Psoas muscle (tissue), 8 donors: ENCODE measurements at places on chromosomes 1 and 21. TPM values are rescaled to one million over a fixed set of nuclear protein-coding genes. Genes with fewer than 3 reads are reported as not detected.

- no peaks in the 10 kb centered on the region for H3K36me3 ChIP-seq
- H3K4me3 ChIP-seq = peak overlapping the region; percentile 91
- H3K4me1 ChIP-seq = peaks cover 39% of the 10 kb centered on the region
- H3K27me3 ChIP-seq = no peaks in the 10 kb centered on the region
These were observed 491 bp upstream of the RAP1A start for GRCh38 chr1:111618961-111619634.

DNA sequence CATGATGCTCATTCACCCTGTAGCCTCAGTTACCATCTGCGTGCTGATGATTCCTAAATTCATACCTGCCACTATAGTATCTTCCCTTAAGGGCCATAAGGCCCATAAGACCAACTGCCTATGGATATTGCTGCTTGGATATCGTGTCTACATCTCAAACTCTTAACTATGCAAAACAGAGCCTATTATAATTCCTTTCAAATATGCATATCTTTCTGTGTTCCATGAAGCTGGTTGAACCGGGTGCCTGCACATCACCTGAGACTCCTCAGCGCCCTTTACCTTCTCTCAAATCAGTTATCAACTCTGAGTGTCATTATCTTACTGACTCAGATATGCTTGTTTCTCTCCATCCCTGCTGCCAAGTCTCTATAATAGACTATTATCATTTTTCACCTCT is 311.2 kb downstream of the PAPPA2 start:
- H3K4me1 ChIP-seq = no peaks in the 10 kb centered on the region
- no peak overlapping the region for H3K27ac ChIP-seq
- no peak overlapping the region for H3K4me3 ChIP-seq
- H3K27me3 ChIP-seq = no peaks in the 10 kb centered on the region

DNA sequence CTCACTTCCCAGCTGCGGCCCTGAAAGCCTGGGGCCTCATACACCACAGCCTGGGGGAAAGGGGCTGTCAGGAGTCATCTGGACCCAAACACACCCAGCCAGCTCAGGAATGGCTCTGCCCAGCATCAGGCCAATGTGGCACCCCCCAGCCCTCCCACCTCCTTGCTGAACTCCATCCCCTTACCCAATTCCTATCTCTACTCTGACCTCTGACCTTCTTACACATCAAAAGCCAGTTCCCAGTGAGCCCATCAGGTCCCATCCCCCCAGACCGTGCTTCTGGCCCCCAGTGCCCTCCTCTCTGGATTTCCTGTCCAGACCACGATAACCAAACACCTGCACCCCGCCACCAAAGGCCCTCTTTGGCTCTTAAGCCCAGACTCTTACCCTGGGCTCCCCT is 16.3 kb downstream of the CRYBG2 start:
- H3K27ac ChIP-seq = no peak overlapping the region
- H3K4me3 ChIP-seq = no peak overlapping the region
- peaks cover 9% of the 10 kb centered on the region for H3K4me1 ChIP-seq
- DNase-seq = no peak

- no peaks in the 10 kb centered on the region for H3K27me3 ChIP-seq
- peak overlapping the region; percentile 0 for H3K4me3 ChIP-seq
- peak overlapping the region; percentile 62 for H3K27ac ChIP-seq
- peaks cover 41% of the 10 kb centered on the region for H3K4me1 ChIP-seq
- no peaks in the 10 kb centered on the region for H3K36me3 ChIP-seq
These were observed 36.3 kb upstream of the RWDD3 start for GRCh38 chr1:95197616-95198252.

- DNase-seq = no peak
- no peak overlapping the region for H3K27ac ChIP-seq
- no peaks in the 10 kb centered on the region for H3K36me3 ChIP-seq
- no peak overlapping the region for H3K4me3 ChIP-seq
- H3K4me1 ChIP-seq = no peaks in the 10 kb centered on the region
These were observed 166.2 kb downstream of the URB2 start for GRCh38 chr1:229792012-229792975.

Gene CFHR4
- not detected for polyA plus RNA-seq

Gene TNFAIP8L2
- polyA plus RNA-seq = 1.1 TPM

Gene PROK1
- polyA plus RNA-seq = 0.23 TPM

GRCh38 chr1:113963281-113963906 is 15.9 kb upstream of the OLFML3 start:
- no peaks in the 10 kb centered on the region for H3K27me3 ChIP-seq
- DNase-seq = no peak
- no peak overlapping the region for H3K27ac ChIP-seq
- no peak overlapping the region for H3K4me3 ChIP-seq

DNA sequence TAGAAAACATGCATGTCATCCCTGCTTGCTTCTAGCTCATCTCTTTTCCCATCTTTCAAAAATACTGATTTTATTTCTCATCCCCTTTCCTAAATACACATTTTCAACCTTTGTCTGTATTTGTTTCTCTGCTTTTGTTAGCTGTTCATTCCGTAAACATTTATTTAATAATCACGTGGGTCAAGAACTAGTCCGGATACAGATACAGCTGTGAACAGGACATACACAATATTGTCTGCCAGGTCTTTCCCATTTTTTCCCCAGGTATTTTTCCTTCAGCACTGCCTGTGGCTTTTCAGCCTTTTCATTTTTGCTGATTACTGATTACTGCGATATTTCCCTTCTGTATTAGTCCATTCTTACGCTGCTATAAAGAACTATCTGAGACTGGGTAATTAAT is 5.7 kb downstream of the PER3 start:
- no peaks in the 10 kb centered on the region for H3K27me3 ChIP-seq
- H3K4me1 ChIP-seq = peaks cover 14% of the 10 kb centered on the region
- DNase-seq = no peak
- peaks cover 95% of the 10 kb centered on the region for H3K36me3 ChIP-seq
- no peak overlapping the region for H3K27ac ChIP-seq

- H3K4me3 ChIP-seq = no peak overlapping the region
- no peak for DNase-seq
- no peak overlapping the region for H3K27ac ChIP-seq
- no peaks in the 10 kb centered on the region for H3K27me3 ChIP-seq
- no peaks in the 10 kb centered on the region for H3K36me3 ChIP-seq
- peaks cover 16% of the 10 kb centered on the region for H3K4me1 ChIP-seq
These were observed 141.8 kb upstream of the KCNE2 start for GRCh38 chr21:34222031-34222335.

GRCh38 chr1:34906756-34907155 is 22.7 kb downstream of the DLGAP3 start:
- H3K27me3 ChIP-seq = peaks cover 6% of the 10 kb centered on the region
- H3K4me1 ChIP-seq = no peaks in the 10 kb centered on the region
- no peak for DNase-seq

GRCh38 chr1:120133228-120133927 is 42.9 kb downstream of the SEC22B start:
- H3K36me3 ChIP-seq = no peaks in the 10 kb centered on the region
- H3K27me3 ChIP-seq = no peaks in the 10 kb centered on the region
- H3K4me3 ChIP-seq = no peak overlapping the region

Gene ZBTB48
- polyA plus RNA-seq = 9.7 TPM

Gene PTGER3
- polyA plus RNA-seq = 0.68 TPM

DNA sequence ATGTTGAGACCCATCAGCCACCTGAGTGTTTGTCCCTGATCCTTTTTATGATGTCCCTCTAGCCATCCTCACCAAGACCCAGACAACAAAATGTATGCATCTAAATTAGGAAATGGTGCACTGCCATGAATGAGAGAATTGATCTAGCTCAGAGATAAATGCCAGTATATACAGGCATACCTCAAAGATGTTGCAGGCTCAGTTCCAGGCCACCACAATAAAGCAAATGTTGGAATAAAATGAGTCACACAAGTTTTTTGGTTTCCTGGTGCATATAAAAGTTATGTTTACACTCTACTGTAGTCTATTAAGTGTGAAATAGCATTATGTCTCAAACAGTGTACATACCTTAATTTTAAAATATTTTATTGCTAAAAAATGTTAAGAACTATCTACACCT is 63.9 kb downstream of the CHIA start:
- no peaks in the 10 kb centered on the region for H3K4me1 ChIP-seq
- no peaks in the 10 kb centered on the region for H3K36me3 ChIP-seq
- no peak overlapping the region for H3K27ac ChIP-seq

DNA sequence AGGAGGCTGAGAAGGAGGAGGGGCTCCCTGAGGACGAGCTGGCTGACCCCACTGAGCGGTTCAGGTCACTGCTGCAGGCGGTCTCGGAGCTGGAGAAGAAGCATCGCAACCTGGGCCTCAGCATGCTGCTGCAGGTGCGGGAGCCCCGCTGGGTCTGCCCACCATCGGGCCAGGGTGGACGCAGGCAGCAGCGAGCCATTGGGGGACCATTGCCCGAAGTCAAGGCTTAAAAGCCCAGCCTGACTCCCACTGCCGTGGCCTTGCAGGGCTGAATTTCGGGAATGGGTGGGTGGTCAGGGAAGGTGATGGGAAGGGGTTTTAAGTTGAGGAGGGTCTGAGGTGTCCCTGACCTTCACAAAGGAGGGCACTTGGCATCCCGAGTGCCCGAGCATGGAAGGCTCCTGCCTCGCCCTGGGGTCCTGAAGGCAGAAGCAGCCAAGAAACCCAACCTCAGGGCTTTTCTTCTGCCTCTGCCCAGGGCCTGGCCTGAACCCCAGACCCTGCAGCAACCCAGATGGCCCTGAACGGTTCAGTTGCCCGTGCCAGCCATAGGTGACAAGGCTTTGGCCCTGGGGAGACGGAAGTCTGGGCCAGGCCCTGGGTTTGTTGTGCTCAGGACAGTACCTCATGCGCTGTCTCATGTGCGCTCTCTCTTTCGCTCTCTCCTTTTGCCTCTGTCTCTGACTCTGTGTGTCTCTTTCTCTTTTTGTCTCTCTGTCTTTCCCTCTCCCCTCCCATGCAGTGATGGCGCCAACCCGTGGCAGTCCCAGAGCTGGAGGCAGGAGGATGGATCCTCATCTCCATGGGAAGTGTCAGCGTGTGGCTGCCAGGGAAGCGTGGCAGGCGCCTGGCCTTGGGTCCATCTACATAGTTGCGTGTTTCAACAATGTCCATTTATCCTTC is 6.2 kb downstream of the RNF187 start:
- DNase-seq = no peak
- no peaks in the 10 kb centered on the region for H3K27me3 ChIP-seq
- H3K4me3 ChIP-seq = no peak overlapping the region
- H3K27ac ChIP-seq = no peak overlapping the region
- peaks cover 59% of the 10 kb centered on the region for H3K36me3 ChIP-seq

DNA sequence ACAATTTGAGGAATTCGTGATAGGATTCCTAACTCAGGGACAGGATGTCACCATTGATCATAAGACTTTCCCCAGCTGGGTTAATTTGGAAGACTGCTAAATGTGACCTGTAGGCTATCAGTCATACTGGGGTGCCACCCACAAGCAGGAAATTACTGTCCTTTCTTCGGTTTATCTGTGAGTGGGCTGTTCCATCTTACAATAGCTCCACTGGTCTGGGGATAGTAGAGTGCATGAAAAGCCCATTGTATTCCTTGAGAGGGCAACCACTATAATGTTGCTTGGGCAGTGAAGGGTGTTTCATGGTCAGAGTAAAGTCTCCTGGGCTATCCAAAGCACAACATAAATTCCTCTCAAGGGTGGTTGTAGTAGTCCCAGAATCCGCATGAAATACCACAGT is 1523.0 kb upstream of the B3GALT2 start:
- no peaks in the 10 kb centered on the region for H3K27me3 ChIP-seq
- DNase-seq = no peak
- no peaks in the 10 kb centered on the region for H3K4me1 ChIP-seq
- no peak overlapping the region for H3K4me3 ChIP-seq
- H3K27ac ChIP-seq = no peak overlapping the region
- no peaks in the 10 kb centered on the region for H3K36me3 ChIP-seq

Gene RPTN
- not detected for polyA plus RNA-seq

Gene SLC35F3
- 0.01 TPM for polyA plus RNA-seq

DNA sequence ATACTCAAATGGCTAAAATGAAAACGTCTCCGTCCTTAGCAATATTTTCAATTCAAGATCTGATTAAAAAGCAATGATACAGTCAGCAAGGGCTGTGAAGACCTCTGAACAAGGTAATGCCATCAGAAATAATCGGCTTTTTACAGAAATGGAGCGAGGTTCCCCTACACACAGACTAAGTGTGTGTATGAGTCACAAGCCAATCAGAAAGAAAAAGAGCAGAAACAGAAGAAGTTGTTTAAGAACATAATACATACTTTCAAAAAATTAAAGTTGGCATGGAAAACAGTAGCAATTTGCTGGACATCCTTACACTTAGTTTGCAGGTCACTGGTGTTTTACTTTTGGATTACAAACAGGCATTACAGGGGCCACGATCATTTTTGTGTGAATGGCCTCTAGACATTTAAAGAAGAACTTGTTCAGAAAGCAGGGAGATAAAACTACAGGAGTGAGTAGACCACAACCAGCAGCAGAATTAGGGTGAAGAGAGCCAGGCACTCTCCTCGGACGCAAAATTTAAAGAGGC is 350.0 kb upstream of the RUNX1 start:
- H3K4me1 ChIP-seq = peaks cover 10% of the 10 kb centered on the region
- no peak overlapping the region for H3K4me3 ChIP-seq
- no peak for DNase-seq
- no peaks in the 10 kb centered on the region for H3K27me3 ChIP-seq
- no peaks in the 10 kb centered on the region for H3K36me3 ChIP-seq

- no peaks in the 10 kb centered on the region for H3K27me3 ChIP-seq
- H3K36me3 ChIP-seq = peaks cover 25% of the 10 kb centered on the region
- peak overlapping the region; percentile 61 for H3K27ac ChIP-seq
- no peak for DNase-seq
These were observed 19.9 kb upstream of the HMGCL start for GRCh38 chr1:23845163-23845562.

Gene CYP4X1
- polyA plus RNA-seq = 0.79 TPM

DNA sequence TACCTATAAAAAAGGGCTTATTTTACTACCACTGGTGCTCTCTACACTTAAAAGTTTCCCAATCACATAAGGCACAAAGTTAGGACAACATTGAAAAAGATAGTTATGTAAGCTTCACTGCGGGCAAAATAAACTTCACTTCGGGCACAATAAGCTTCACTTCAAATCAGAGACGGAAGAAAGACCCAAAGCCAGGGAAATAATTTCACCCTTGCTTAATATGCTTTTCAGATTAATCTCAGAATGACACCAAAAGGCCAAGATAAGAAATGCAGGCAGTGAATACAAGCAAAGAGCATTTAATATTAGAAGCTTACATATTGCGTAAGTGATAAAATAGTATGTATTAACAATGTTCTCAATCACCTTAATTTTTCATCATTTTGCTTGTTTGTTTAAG is 444.2 kb downstream of the SETD4 start:
- DNase-seq = no peak
- no peaks in the 10 kb centered on the region for H3K36me3 ChIP-seq
- no peaks in the 10 kb centered on the region for H3K4me1 ChIP-seq
- H3K27ac ChIP-seq = no peak overlapping the region
- no peak overlapping the region for H3K4me3 ChIP-seq

GRCh38 chr1:77057994-77058585 is 161.1 kb downstream of the PIGK start:
- H3K27ac ChIP-seq = no peak overlapping the region
- no peaks in the 10 kb centered on the region for H3K36me3 ChIP-seq
- H3K4me3 ChIP-seq = no peak overlapping the region

Gene CNTN2
- 0.05 TPM for polyA plus RNA-seq

Gene CLCA2
- not detected for polyA plus RNA-seq
